ENCODE measurements at places on chromosomes 16 and 17.

GRCh38 chr16:84278333-84278732 lies 16.3 kb upstream of the WFDC1 start:
- no peak for DNase-seq

GRCh38 chr16:56609463-56609921 lies 1.1 kb downstream of the MT2A start:
- no peak for DNase-seq

DNA sequence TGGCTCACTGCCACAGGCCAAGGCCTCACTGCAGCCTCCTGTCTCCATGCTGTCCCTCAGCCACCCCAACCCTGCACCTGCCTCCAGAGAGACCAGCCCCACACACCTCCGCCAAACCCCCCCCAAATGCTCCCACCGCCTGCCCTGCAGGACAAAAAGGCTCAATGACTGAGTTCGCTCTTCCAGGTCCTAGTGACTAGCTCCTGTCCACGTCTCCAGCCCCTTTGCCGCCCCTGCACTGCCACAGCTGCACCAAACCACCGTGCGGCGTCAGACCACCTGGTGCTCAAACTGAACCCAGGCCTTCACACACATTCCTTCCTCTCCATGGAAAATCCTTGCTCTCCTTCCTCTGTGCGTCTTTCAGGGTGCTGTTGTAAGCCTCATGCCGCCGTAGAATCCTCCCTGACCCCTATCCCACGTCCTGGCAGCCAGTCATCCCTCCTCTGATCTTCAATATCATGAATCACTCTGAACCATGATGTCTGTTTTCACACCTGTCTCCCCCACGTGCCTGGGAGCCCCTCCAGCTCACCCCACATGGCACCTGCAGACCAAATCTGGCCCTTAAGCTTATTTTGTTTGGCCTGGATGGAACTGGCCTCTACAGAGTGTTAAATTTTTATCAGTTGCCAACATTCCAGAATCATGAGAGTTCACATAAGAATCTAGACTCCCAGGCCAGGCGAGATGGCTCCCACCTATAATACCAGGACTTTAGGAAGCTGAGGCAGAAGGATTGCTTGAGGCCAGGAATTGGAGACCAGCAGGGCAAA lies 4.3 kb upstream of the GSG1L start:
- no peak for DNase-seq

- no peak for DNase-seq
Measured at GRCh38 chr17:31391496-31391949, at the start of gene RAB11FIP4. Gene RAB11FIP4, plus strand, starts transcription at chr17:31391675. Its CDS starts 178 bp downstream, at chr17:31391853.

- DNase-seq: no peak
Measured at GRCh38 chr17:14793237-14793636, 471.9 kb downstream of the PMP22 start.

- no peak for DNase-seq
Measured at GRCh38 chr16:77963185-77964044, 58.9 kb upstream of the CLEC3A start.

- no peak for DNase-seq
Measured at GRCh38 chr16:12231666-12232065, 255.1 kb downstream of the SNX29 start.

- no peak for DNase-seq
Measured at GRCh38 chr16:87230571-87230970, 86.6 kb downstream of the C16orf95 start.

GRCh38 chr17:81685108-81685507 lies 1.3 kb downstream of the HGS start:
- DNase-seq: no peak

DNA sequence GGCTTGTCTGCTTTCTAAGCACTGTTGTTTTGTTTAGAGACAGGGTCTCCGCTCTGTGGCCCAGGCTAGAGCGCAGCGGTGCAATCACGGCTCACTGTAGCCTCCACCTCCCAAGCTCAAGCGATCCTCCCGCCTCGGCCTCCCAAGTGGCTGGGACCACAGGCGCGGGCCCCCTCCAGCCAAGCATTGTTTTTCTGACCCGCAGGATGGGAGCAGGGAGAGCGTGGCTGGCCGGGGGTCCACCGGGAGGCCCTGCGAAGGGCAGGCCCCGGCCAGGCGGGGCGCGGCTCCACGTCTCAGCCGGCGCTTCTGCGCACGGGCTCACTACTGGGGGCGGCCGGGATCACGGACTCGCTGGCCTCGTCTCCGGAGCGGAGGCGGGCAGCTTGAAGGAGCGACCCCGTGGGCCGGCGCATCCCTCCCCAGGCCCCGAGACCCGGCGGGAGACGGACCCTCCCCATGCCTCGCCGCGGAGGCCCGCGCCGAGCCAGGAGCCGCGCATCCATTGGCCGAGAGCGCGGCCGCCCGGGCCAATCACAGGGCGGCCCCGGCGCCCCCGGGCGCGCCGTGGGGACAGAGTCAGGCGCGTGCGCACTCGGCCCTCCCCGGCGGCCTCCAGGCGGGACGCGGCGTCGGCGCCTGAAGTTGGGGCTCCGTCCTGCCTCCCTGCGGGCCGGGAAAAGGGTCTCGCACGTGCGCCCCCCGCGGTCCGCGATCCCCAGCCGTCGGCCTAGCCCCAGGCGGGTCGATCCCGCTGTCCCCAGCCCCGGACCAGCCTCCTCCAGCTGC lies 24.9 kb downstream of the ACTG1 start:
- DNase-seq: no peak

- no peak for DNase-seq
Measured at GRCh38 chr16:75458439-75458838, 6.0 kb downstream of the TMEM170A start.

- no peak for DNase-seq
Measured at GRCh38 chr17:37197336-37197735, 178.4 kb upstream of the C17orf78 start.

DNA sequence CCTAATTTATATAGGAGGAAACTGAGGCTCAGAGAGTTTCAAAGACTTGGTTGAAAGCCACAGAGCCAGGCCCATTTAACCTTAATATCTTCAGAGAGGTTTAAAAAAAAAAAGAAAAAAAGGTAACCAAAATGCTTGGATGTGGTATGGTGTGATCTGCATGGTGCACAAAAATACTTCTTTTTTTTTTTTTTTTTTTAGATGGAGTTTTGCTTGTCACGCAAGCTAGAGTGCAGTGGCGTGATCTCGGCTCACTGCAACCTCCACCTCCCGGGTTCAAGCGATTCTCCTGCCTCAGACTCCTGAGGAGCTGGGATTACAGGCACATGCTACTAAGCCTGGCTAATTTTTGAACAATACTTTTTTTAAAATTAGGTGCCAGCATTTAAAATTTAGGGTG lies 101.8 kb downstream of the XYLT1 start:
- DNase-seq: no peak

DNA sequence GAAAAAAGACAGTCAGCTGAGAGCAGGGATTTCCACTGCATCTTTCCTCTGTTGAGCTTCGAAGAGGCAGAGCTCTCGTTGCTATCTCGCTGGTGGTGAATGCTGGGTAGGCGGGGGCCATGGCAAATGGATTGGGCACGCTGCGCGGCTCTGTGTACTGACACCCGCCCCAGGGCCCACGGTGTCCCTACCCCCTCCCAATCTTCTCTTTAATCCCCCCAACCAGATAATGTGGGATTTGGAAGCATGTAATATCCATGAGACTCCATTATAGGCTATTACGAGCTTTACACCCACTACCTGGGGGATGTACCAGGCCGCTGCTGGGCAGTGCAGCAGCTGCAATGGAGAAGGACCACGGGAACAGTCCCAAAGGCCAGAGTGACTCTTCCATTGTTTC lies 8.3 kb downstream of the PIPOX start:
- no peak for DNase-seq

DNA sequence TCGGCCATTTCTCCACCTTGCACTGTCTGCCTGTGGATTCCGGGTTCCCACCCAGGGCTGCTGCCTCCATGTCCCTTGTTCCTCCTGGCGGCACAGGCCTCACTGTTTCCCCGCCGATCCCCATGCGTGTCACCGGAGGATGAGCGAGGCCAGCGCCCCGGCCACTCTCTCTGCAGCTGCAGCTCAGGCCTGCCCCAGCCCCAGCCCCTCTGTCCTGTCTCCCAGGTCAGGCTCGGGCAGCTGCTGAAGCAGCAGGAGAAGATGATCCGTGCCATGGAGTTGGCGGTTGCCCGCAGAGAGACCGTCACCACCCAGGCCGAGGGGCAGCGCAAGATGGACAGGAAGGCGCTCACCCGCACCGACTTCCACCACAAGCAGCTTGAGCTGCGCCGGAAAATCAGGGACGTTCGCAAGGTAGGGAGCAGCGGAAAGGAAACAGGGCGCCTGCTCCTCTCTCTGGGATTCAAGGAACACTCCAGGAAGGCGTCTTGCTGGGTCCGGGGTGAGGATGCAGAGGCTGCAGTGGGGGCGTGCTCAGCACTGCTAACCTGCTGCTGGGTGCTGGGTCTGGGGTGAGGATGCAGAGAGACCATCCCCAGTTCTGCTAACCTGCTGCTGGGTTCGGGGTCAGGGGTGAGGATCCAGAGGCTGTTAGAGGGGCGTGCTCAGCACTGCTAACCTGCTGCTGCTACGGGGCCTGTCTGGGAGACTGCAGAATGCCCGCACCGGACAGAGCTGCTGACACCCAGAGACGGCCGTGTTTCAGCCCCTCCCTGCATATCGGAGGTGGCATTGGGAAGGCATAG lies 6.1 kb upstream of the GAA start:
- no peak for DNase-seq

DNA sequence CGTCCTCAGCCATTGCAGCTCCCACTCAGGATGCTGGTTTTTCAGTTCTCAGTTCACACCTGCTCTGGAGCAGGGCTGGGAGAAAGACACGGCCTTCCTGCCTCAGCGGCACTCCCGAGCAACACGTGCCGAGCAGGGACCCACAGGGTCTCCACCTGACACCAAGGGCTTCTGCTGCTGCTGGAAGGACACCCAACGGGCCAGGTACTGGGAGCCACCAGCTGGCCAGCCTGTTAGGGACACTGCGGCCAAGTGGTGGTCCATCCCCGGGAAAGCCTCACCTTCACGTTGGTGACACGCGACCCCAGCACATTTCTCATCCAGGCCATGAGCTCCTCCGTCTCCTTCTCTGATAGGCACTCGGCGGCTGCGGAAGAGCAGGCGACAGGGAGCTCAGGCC lies 8.1 kb downstream of the DNASE1 start:
- DNase-seq: no peak

GRCh38 chr16:1330931-1331711 lies 2.3 kb upstream of the BAIAP3 start:
- DNase-seq: no peak

- DNase-seq: no peak
Measured at GRCh38 chr16:28013392-28013791, 50.1 kb downstream of the GSG1L start.

DNA sequence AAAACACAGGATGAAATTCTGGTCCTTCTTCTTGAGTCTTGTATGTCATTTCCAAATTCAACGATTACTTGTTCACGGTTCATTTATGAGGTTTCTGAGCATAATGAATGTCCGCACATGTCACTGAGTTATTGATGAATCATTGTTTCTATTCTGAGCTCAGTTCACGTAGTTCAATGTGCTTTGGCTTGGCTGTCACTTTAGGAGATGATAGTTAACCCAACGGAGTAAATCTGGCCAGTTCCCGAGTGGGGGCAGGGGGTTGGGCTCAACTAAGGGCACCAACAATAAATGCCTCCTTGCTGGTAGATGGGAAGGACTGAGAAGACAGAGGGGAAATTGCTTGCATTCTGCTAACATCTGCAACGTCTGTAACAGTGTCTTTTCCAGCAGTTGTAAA lies 239.4 kb upstream of the HSBP1 start:
- no peak for DNase-seq

DNA sequence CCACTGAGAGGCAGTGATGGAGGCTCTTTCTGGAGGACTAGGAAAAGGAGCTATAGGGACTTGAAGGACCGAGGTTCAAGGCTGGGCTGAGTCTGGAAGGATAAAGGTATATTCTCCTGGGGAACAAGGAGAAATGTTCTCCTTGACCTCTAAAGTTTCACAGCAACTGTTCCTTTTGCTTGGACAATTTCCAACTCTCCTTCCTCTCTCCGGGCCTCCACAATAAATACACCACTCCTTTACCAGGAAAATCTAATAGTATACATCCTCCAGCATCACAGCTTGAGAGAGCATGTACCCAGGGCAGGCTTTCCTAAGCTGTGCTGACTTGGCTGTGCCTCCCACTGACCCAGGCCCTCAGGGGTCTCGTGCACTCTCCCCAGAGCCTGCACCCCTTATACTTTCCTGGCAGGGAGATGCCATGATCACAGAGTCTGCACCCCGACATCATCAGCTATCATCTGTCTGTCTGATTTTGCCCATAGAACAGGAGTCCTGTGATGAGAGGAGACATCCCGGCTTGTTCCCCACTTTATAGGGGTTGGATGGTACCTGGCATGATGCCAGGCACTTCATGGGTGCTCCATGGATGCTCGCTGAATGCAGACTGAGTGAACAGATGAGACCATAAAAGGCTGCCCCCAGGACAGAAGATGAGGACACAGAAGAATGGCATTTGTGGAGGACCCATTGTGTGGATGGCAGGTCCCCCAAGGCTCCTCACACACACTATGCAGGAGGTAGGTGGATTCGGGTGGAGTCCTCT lies 582.6 kb upstream of the CDH5 start:
- no peak for DNase-seq

GRCh38 chr17:42568341-42569111 lies 1.6 kb downstream of the MLX start:
- DNase-seq: no peak

DNA sequence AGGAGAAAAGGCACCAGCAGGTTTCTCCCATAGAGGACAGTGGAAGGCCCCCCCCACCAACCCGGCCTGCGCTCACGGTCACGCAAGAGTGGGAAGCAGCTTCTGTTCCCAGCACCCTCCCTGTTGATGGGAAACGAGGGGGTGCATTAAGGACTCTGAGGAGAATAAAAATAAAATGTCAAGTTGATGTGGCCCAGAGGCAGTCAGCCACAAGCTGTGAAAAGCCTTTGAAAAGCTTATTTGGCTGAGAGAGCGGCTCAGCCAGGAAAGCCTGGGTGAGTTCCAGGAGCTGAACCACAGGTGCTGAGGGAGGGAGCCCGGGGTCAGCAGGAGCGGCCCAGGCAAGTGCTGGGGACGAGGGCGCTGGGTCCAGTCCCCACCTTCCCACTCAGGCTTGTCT lies 26.9 kb upstream of the SPATA32 start:
- DNase-seq: no peak

GRCh38 chr17:17018612-17019429 lies 23.4 kb upstream of the MPRIP start:
- DNase-seq: no peak

DNA sequence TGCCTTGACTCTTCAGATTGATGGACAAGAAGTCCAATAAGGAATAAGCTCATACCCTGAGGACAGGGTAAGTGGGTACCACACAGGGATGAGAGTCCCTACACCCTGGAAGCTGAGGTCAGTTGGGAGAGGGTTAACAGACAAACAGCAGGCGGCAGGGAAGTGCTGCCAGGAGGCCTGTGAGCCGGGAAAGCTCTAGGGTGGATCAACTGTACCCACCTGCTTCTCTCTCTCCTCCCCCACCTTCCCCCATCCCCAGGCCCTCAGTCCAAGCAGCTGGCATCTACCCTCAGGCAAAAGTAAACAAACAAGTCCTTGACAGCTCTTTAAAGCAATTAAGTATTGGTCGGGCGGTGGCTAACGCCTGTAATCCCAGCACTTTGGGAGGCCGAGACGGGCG lies 20.7 kb upstream of the MYLK3 start:
- no peak for DNase-seq
